ENCODE measurements at places on chromosomes 7 and 10.
A peak's percentile ranks its signal among the peaks of the same experiment; 100 is the strongest.

- DNase-seq, result no peak
These were observed 17.2 kb upstream of the GATA3 start for GRCh38 chr10:8037199-8037801.

- no peak for DNase-seq
These were observed 142.1 kb downstream of the STK31 start for GRCh38 chr7:23852135-23852534.

GRCh38 chr10:61321041-61321857 lies 131.9 kb downstream of the TMEM26 start:
- DNase-seq, result no peak

DNA sequence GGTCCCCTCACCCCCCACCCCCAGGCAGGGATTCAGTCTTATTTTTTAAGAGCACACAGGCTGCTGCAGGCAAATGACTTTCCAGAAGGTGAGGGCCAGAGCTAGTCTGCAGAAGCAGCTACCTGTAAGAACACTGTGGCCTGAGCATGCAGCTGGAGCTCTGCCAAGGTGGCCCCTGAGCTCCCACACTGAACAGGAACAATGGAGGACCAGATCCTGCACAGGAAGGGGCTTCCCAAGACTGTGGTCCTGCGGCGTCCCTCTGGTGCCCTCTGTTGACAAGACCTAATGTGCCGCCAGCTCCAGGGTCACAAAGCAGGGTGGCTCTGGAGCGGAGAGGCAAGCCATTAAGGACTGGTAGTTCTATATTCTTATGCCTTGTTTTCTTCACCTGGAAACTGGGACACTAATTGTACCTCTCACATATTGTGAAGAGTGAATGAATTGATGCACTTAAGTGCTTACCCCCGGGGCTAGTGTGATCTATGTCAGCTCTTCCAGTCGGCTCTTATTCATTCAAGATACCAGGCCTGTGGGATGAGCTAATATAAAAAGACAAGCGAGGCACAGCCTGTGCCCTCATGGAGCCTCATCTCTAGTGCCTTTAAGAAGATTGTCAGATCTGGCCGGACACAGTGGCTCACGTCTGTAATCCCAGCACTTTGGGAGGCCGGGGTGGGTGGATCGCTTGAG lies 8.0 kb upstream of the BEND7 start:
- DNase-seq, result peak; percentile 47

DNA sequence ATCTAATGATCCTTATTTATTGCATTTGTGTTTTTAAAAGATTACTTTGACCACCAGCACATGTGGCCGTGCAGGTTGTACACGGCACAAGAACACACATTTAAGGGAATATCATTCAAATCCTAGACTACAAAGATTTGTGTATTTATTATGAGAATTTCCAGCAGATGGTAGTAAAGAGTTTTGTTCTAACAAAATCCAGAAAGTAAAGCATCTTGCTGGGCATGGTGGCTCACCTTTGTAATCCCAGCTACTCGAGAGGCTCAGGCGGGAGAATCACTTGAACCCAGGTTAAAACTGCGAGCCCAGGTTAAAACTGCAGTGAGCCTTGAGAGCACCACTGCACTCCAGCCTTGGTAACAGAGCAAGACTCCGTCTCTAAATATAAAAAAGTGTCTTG lies 31.5 kb downstream of the MACROH2A2 start:
- DNase-seq, result no peak

DNA sequence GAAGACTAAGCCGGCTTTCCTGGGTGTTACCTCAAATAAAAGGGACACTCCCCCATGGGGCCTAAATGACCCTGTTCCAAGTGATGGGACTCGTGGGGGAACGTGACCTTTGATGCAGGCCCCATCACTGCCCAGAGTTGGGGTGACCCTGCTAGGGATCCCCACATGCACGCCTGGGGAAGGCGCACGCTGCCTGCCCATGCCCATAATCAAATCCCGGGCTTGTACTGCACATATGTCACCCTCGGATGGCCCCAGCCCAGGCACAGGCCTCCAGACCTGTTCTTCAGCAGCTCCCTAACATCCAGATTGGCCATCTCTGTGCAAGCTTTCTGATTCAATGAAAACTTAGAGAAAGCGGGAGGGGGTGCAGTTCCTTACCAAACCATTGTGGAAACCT lies 14.7 kb downstream of the EBF3 start:
- DNase-seq, result no peak

GRCh38 chr10:127853868-127854768 lies 38.6 kb downstream of the CLRN3 start:
- DNase-seq, result peak; percentile 43

DNA sequence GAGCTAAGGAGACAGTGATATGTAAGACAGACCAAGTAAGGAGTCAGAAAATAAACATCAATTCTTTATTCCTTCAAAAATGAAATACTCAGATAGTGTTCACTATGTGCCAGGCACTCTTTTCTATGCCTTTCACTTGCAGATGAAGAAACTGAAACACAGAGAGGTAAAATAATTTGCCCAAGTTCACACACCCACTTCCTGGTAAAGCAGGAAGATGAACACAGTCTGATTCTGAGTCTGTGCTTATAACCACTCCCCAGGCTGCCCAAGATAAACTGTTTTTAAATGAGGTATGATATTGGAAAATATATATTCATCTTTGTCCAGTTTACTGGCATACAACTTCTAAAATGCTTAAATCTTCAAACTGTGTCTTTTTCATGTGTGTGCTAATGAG lies 294.4 kb upstream of the NPVF start:
- no peak for DNase-seq

DNA sequence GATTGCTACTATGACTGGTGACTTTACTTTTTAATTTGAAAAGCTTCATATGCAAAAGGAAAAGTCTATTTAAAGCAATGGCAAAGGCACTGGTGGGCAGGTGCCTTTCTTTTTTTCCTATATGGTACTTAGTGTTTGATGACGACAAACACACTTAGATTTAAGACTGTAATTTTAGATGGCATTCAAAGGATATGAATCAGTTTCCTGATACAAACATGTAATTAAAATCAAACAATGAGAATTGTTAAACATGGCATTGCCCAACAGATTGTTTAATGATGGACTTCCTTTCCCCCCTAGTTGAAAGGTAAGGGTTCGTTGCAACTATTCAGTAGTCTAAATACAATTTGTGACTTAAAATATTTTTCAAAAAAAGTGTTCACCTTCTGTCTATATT lies 106.5 kb upstream of the SEMA3C start:
- DNase-seq, result no peak

DNA sequence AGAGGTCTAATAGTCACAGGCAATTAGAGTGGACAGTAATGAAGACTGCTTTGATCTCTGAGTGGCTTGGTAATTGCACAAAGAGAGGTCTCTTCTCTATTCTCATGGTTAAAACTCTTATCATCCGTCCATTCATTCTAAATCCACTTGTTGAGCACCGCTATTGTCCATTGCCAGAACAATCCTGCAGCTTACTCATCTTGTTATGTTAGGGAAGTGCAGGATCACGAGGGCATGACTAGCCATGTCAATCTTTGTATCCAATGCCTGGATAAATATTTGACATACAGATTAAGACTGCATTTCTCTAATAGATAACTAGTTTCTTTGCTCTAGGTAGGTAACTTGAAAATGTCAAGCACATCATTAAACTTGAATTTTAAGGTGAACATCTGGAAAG lies 14.9 kb downstream of the SFTPD start:
- no peak for DNase-seq

GRCh38 chr7:116357781-116358670 lies 141.5 kb upstream of the CAV2 start:
- peak; percentile 83 for DNase-seq

DNA sequence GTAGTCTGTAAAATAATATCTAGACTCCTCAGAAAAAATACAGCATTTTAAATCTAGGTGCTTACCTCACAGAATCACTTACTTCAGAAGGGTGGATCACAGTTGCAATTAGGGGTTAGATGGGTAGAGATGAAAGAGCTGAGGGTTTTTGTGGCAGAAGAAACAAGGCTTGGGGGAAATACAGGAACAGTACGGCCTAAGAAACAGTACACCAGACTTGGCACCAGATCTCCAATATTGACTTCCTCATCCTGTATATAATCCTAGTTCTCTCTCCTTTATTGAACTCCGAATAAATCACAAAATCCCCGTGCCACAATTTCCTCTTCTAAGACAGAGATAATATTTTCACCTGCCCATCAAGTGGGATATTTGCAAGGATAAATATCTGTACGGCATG lies 14.3 kb downstream of the CEP41 start:
- DNase-seq, result no peak

DNA sequence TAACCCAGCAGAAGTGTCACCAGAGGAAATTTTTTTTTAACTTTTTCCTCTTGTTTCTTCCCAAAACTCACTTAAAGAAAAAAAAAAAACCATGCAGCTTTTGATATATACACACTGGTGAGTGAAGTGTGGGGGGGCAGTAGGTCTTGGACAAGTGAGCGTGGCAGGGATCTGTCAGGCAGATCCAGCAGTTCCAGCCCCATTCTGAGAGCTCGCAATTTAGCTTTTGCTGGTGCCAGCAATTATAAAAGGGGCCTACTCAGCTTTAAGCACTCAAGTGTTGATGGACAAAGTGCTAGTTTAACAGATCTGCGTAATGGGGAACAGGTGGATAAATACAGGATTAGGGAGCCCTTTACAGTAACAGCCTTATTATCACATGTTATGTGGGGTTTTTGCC lies 619.2 kb upstream of the GALNT17 start:
- DNase-seq, result no peak

GRCh38 chr10:128242641-128243040 lies 116.4 kb upstream of the MKI67 start:
- no peak for DNase-seq

- no peak for DNase-seq
These were observed 133.6 kb downstream of the GRK5 start for GRCh38 chr10:119340893-119341458.

GRCh38 chr7:31061185-31061584 lies 9.1 kb downstream of the ADCYAP1R1 start:
- DNase-seq, result no peak

GRCh38 chr10:113991091-113991860 lies 52.4 kb upstream of the ADRB1 start:
- no peak for DNase-seq

DNA sequence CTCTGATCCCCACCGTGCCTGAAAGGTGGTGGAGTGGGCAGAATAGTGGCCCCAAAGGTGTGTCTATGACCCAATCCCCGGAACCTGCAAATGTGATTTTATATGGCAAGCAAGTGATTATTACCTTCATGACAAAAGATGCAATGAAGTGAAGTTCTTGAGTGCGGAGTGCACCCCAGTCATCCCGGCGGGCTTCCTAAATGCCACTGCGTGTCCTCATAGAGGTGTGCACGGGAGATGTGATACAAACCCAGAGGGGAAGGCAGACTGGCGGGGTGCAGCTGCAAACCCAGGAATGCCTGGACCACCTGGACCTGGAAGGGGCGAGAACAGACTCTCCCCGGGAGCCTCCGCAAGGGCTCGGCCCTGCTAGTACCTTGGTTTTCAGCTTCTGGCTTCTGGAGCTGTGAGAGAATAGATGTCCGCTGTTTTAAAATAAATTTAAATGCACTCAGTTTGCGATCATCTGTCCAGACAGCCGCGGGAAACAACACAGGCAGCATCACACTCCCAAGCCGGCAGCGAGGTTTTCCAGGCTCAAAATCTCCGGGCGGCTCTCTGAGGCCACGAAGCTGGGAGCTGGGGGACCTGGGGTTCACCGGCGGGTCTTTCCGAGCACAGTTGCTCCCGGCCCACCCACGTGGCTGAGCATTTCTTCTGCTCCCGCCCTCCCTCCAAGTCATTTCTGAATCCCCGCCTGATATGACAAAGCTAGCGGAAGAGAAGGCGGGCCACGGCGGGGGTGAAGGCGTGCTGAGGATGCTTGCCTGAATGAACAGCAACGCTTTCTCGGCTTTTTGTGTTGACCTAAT lies 50.4 kb upstream of the EBF3 start:
- no peak for DNase-seq

- no peak for DNase-seq
These were observed 56.3 kb upstream of the DNAH11 start for GRCh38 chr7:21486511-21486910.

- DNase-seq, result no peak
These were observed 16.4 kb downstream of the SRRM3 start for GRCh38 chr7:76217942-76218566.

DNA sequence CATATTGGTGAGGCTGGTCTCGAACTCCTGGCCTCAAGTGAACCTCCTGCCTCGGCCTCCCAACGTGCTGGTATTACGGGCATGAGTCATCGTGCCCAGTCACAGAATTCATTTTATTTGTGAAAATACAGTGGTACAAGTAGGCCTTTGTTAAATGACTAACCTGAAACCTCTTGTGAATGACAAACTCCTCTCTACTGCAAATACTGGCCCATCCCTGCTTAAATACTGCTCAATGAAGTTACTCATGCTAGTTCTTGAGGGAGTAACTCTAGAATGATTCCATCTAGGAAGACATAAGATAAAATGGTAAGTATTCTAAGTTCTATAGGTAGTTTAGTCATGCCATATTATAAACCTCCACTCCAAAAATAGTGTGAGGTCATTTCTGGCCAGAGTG lies 80.7 kb downstream of the UBE2H start:
- no peak for DNase-seq

GRCh38 chr7:88759230-88760135 lies at the start of gene ZNF804B:
Gene ZNF804B, plus strand, starts transcription at chr7:88759700. Its CDS starts 277 bp downstream, at chr7:88759977.
- DNase-seq, result no peak

- DNase-seq, result no peak
These were observed 323.7 kb upstream of the KLF6 start for GRCh38 chr10:4108693-4109092.

- no peak for DNase-seq
These were observed 27.1 kb downstream of the ZNF800 start for GRCh38 chr7:127365164-127365956.

GRCh38 chr10:89214566-89215165 lies 7.5 kb upstream of the CH25H start:
- DNase-seq, result no peak

- no peak for DNase-seq
These were observed at the start of gene NUPR2 for GRCh38 chr7:56115852-56116538. Gene NUPR2, minus strand, starts transcription at chr7:56116417. Its CDS starts 103 bp downstream, at chr7:56116314.

DNA sequence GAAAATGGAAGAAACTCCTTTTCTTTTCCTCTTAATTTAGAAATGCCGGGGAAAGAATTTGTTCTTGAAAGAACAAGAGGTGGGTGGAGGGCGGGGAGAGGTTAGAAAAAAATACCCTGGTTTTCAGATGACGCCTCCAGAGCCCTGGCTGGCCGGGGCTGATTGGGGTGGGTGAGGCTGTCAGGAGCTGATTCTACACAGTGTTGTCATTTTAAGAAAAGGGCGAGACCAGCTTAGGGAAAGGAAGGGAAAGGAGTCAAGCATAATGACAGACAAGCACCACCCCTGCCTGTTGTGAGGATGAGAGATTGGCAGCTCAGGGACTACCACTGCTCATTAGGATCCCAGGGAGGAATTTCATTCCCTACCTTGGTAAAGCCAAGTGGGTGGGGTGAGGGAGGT lies 9.9 kb upstream of the FAM180A start:
- peak; percentile 69 for DNase-seq

- DNase-seq, result no peak
These were observed 67.5 kb downstream of the POU6F2 start for GRCh38 chr7:39045231-39045630.

DNA sequence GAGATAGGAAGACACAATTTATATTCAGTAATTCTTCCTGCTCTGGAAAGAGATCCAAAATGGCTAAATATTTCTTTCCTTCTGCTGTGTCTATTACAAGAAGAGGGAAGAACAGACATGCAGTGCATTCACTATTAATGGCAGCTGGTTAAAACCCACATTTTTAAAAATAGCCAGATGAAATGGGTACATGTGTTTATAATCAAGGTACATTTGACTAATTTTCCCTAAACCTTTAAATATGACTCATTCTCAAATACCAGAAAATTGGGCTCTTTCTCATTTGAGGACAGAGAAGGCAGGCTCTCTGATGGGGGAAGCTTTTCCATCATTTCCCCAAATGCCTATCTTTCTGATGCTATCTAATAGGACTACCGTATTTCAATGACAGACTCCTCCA lies 215.7 kb upstream of the HABP2 start:
- DNase-seq, result no peak

All from LHCN-M2 (cell line).